ENCODE measurements at places on chromosomes 4 and X.

DNA sequence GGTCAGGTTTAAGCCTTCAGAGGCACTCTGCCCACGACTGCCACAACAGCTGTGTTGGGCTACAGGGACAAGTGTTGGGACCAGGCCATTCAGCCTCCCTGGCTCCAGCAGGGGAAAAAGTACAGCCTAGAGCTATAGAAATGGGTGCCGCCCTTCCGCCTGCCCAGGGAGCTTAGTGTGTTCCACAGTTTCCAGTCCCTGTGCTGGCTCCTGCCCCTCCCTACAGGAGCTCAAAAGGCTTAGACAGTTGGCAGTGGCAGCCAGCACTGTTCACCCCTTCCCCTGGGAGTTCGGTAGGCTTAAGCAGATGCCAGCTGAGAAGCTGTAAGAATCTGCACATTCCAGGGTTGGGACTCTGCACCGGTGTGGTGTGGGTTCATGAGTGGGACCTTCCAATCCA, 408.2 kb upstream of the INTU start:
- H3K36me3 ChIP-seq, result no peaks in the 10 kb centered on the region
- no peaks in the 10 kb centered on the region for H3K4me1 ChIP-seq
- H3K27me3 ChIP-seq, result no peaks in the 10 kb centered on the region
- no peak overlapping the region for H3K4me3 ChIP-seq
- no peak overlapping the region for H3K27ac ChIP-seq
- DNase-seq, result no peak

GRCh38 chr4:55503169-55503568, 43.5 kb downstream of the CLOCK start:
- H3K4me3 ChIP-seq, result no peak overlapping the region
- H3K27me3 ChIP-seq, result no peaks in the 10 kb centered on the region
- no peaks in the 10 kb centered on the region for H3K4me1 ChIP-seq
- no peak for DNase-seq

- no peaks in the 10 kb centered on the region for H3K27me3 ChIP-seq
- H3K27ac ChIP-seq, result no peak overlapping the region
- H3K4me3 ChIP-seq, result no peak overlapping the region
- no peaks in the 10 kb centered on the region for H3K36me3 ChIP-seq
- peaks cover 2% of the 10 kb centered on the region for H3K4me1 ChIP-seq
These were observed 67.3 kb downstream of the ASB9 start for GRCh38 chrX:15202454-15203177.

- DNase-seq, result no peak
- H3K27ac ChIP-seq, result no peak overlapping the region
- peaks cover 29% of the 10 kb centered on the region for H3K36me3 ChIP-seq
- no peaks in the 10 kb centered on the region for H3K4me1 ChIP-seq
- H3K27me3 ChIP-seq, result no peaks in the 10 kb centered on the region
These were observed 81.2 kb downstream of the APOOL start for GRCh38 chrX:85084770-85085393.

DNA sequence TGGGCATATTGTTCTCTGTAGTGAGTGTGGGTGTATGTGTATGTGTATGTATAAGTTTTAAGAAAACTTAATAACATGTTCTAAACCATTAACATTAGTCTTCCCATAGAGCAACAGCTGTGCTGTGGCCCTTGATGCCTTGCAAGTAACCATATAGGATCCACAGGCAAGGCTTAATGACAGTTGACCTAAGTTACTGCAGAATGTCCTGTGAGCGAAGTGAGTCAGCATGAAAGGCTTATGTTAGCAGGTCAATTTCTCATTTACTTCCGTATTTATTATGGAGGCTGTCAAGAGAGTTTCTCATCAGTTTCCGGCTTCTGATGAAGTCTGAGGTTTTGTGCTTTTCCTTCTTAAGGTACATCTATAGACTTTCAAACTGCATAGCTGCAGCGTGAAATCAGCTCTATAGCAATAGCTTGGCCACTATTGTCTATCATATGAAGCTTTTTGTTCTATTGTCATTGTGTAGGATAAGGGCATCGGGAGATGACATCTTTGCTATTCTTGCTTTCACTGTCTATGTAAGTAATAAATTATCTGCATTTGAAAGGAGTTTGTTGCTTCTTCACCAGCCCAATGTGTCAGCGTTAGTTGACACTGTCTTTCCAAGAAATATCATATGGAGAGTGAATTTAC, 1153.4 kb upstream of the AGA start:
- H3K27ac ChIP-seq, result no peak overlapping the region
- H3K36me3 ChIP-seq, result no peaks in the 10 kb centered on the region
- no peaks in the 10 kb centered on the region for H3K4me1 ChIP-seq
- no peak overlapping the region for H3K4me3 ChIP-seq
- H3K27me3 ChIP-seq, result no peaks in the 10 kb centered on the region
- DNase-seq, result no peak

GRCh38 chrX:1392376-1393068, 609 bp upstream of the SLC25A6 start:
- H3K4me3 ChIP-seq, result peak overlapping the region; percentile 95
- peaks cover 38% of the 10 kb centered on the region for H3K4me1 ChIP-seq
- peak overlapping the region; percentile 99 for H3K27ac ChIP-seq
- H3K27me3 ChIP-seq, result no peaks in the 10 kb centered on the region
- H3K36me3 ChIP-seq, result peaks cover 26% of the 10 kb centered on the region
- DNase-seq, result no peak

- H3K27ac ChIP-seq, result no peak overlapping the region
- no peaks in the 10 kb centered on the region for H3K27me3 ChIP-seq
- no peaks in the 10 kb centered on the region for H3K36me3 ChIP-seq
- H3K4me1 ChIP-seq, result no peaks in the 10 kb centered on the region
These were observed 85.1 kb downstream of the RLIM start for GRCh38 chrX:74529311-74529710.

- no peak for DNase-seq
- H3K27ac ChIP-seq, result no peak overlapping the region
- no peaks in the 10 kb centered on the region for H3K27me3 ChIP-seq
- H3K36me3 ChIP-seq, result no peaks in the 10 kb centered on the region
These were observed 4.6 kb downstream of the MPP1 start for GRCh38 chrX:154800478-154801210.

- no peak for DNase-seq
- no peaks in the 10 kb centered on the region for H3K27me3 ChIP-seq
- no peaks in the 10 kb centered on the region for H3K4me1 ChIP-seq
- H3K4me3 ChIP-seq, result no peak overlapping the region
- H3K36me3 ChIP-seq, result no peaks in the 10 kb centered on the region
These were observed 111.6 kb upstream of the NWD2 start for GRCh38 chr4:37132975-37133360.

- H3K4me3 ChIP-seq, result no peak overlapping the region
- H3K36me3 ChIP-seq, result no peaks in the 10 kb centered on the region
- no peaks in the 10 kb centered on the region for H3K4me1 ChIP-seq
These were observed 109.4 kb upstream of the CBLL2 start for GRCh38 chrX:22163326-22163725.

DNA sequence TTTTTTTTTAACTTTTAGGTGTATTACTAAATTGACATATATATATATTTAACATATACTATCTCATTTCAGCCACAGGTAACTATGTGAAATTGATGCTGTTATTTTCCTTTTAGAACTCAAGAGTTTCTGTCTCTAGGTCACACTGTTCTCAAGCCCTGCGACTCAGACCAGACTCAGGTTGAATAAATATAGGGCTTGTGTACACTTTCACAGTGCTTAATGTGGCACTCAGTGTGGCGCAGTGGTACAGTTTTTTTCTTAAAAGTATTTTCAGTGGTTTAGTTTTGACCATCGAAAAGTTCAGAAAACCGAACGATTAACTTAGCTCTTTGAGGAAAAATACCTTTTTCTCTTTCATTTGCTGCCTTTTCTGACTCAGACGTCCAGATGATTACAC, 24.7 kb downstream of the PACRGL start:
- no peak overlapping the region for H3K27ac ChIP-seq
- peaks cover 51% of the 10 kb centered on the region for H3K36me3 ChIP-seq
- H3K27me3 ChIP-seq, result no peaks in the 10 kb centered on the region

GRCh38 chr4:110412354-110413065, 63.4 kb upstream of the ENPEP start:
- no peaks in the 10 kb centered on the region for H3K4me1 ChIP-seq
- peaks cover 3% of the 10 kb centered on the region for H3K27me3 ChIP-seq
- no peak overlapping the region for H3K4me3 ChIP-seq
- no peak overlapping the region for H3K27ac ChIP-seq
- no peaks in the 10 kb centered on the region for H3K36me3 ChIP-seq

DNA sequence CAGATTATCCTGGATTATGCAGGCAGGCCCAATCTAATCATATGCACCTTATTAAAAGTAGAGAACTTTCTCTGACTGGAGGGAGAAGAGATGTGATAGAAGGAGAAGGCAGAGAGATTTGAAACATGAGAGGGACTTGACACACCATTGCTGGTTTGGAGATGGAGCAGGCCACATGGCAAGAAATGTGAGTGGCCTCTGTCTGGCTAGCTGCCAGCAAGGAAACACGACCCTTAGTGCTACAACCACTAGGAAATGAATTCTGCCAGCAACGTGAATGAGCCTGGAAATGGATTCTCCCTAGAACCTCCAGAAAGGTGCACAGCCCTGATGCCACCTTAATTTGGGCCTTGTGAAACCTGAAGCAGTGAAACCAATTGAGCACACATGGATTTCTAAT, 79.5 kb upstream of the MBNL3 start:
- no peak overlapping the region for H3K27ac ChIP-seq
- no peak for DNase-seq
- no peaks in the 10 kb centered on the region for H3K36me3 ChIP-seq
- H3K4me1 ChIP-seq, result peaks cover 5% of the 10 kb centered on the region
- no peak overlapping the region for H3K4me3 ChIP-seq
- H3K27me3 ChIP-seq, result no peaks in the 10 kb centered on the region

GRCh38 chr4:182310316-182310715, 67.1 kb downstream of the TENM3 start:
- H3K4me1 ChIP-seq, result no peaks in the 10 kb centered on the region
- no peaks in the 10 kb centered on the region for H3K27me3 ChIP-seq
- H3K4me3 ChIP-seq, result no peak overlapping the region
- H3K27ac ChIP-seq, result no peak overlapping the region

- DNase-seq, result no peak
- no peaks in the 10 kb centered on the region for H3K36me3 ChIP-seq
- no peak overlapping the region for H3K4me3 ChIP-seq
- H3K27ac ChIP-seq, result no peak overlapping the region
- no peaks in the 10 kb centered on the region for H3K4me1 ChIP-seq
These were observed 202.3 kb downstream of the NDST4 start for GRCh38 chr4:114911111-114911510.

All from memory B cell (primary cell).